ENCODE measurements at places on chromosomes 6 and 20. TPM values are rescaled to one million over a fixed set of nuclear protein-coding genes. Genes with fewer than 3 reads are reported as not detected.

Gene MGME1
- total RNA-seq: 10.5 TPM

Gene TFAP2A
- total RNA-seq: 77.0 TPM

Gene DDRGK1
- 36.3 TPM for total RNA-seq

Gene PI16
- total RNA-seq: 0.32 TPM

Gene LHFPL5
- 0.42 TPM for total RNA-seq

Gene DOK5
- 0.17 TPM for total RNA-seq
